ENCODE measurements at places on chromosomes 12 and 14.

DNA sequence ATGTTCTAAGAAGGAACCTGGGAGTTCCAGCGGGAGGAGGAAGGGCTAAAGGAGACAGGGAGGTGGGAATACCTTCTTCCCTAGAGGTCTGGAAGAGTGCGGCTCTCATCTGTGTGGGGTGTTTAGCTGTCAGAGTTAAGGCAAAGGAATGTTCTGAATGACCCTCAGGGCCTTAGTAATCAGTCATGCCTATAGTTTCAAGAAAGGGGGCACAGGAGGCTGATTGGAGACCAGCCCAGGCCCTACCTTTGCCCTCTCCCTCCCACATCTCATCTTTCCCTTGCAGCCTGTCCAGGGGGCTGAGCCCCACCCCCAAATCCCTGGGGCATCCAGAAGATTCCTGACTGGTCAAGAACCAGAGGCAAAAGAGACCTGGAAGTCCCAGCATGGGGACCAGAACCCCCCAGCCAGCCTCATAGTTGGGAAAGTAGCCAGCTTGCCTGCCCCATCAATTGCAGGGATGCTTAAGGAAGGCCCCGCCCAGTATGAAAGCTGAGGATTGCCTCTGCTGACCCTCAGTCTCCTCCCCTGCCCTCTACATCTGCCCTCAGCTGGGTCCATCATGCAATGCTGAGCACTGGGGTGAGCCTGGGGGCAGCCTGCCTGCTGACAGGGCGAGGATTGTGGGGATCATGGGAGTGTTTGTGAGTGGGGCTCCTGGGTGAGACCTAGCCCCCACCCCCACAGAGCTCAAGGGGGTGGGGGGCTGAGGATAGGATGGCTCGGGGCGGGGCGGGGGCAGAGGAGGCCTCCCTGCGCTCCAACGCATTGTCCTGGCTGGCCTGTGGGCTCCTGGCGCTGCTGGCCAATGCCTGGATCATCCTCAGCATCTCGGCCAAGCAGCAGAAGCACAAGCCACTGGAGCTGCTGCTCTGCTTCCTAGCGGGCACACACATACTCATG is 1.8 kb downstream of the GPR162 start:
- no peak for DNase-seq

GRCh38 chr12:6968426-6968825 is 2.0 kb downstream of the PHB2 start:
- no peak for DNase-seq

- DNase-seq = no peak
Measured at GRCh38 chr14:80434574-80435321, 223.4 kb upstream of the DIO2 start.

DNA sequence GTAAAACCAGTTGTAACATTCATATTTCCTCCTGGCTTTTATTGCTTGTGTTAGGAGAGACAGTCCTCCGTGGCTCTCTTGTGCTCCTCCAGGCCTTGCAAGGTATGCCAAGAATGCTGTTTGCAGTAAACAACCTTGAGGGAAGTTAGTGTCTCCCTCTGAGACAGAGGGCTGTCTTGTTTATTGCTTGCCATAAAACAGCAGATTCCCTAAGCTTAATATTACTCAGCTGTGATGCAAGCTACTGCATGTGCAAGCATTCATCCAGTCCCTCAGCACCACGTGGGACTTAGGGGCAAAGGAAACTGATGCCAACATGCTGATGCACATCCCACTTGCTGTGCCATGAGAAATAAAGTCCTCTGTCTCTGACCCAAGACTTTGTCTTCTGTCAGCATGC is 6.6 kb downstream of the POMT2 start:
- DNase-seq = no peak

- no peak for DNase-seq
Measured at GRCh38 chr14:22588526-22589095, 413 bp downstream of the DAD1 start.

DNA sequence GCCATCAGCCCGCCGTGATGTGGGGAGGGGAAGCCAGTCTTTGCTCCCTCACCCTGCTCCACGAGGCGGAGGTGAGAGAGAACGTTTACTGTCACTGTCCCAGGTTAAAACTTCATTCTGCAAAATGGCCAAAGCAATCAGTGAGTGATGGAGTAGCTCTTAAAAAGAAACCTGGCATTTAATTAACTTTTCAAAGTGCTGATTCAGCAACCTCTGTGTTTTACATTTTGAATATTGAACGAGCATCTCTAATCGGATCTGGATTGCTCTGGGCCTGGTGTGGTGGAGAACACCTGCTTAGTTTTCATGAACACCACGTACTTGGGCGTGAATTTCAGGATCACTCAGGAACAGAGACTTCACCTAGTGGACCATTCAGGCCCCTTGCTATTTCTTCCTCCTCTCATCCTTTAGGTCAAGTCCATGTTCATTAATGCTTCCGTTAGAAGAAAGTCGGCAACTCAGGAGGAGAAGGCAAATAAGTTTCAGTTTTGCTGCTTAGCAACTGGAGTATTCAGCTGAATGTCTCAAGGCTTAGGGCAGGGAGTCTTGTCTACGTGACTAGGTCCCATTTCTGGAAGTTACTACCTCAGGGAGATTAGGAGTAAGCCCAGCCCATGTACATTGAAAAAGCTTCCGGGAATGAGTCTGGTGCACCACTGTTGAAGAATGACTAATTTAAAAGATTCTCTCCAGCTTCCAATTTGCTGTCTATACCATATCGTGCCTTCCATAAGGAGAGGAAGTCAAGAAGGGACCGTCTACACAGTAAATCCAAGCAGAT is 68.2 kb downstream of the IFT43 start:
- DNase-seq = no peak

- DNase-seq = no peak
Measured at GRCh38 chr12:112777387-112778310, 13.9 kb upstream of the RPH3A start.

GRCh38 chr14:88614218-88614907 is 51.5 kb downstream of the ZC3H14 start:
- no peak for DNase-seq

DNA sequence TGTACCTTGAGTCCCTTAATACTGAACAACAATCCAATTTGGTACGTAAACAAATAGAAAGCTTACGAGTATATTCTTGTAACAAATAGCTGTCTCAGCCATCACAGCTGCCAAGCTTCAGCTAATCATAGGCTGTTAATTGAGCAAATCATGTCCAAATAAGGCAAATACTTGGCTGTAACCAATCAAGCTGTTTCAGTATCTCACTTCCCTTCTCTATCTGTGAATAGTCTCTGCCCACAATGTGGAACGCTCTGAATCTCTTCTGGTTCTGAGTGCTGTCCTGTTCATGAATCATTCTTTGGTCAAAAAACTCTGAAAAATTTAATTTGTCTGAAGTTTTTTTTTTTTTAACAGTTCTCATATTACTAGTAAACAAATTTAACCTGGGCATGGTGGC is 5.8 kb upstream of the NEMF start:
- no peak for DNase-seq

- DNase-seq = no peak
Measured at GRCh38 chr14:58832095-58832521, 194.3 kb downstream of the DACT1 start.

DNA sequence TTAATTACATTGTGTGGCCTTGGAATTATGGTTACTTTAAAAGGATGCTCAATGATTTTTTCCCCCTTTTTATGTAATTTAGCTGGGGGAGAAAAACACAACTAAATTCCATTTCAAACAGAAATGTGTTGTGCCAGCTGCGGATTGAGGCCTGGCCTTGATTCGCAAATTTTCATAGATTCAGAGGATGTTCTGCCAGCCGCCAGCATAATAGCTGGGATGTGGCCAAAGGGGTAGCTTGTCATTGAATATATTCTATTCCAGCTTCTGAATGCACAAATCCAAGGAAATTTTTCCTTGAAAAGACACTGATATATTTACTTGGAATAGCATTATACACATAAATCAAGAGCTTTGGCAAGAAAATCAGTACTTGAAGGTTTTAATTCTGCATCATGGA is 43.7 kb downstream of the TRHDE start:
- DNase-seq = no peak

- no peak for DNase-seq
Measured at GRCh38 chr12:82437744-82438143, 79.4 kb downstream of the METTL25 start.
